ENCODE measurements at places on chromosomes 1 and 21.

DNA sequence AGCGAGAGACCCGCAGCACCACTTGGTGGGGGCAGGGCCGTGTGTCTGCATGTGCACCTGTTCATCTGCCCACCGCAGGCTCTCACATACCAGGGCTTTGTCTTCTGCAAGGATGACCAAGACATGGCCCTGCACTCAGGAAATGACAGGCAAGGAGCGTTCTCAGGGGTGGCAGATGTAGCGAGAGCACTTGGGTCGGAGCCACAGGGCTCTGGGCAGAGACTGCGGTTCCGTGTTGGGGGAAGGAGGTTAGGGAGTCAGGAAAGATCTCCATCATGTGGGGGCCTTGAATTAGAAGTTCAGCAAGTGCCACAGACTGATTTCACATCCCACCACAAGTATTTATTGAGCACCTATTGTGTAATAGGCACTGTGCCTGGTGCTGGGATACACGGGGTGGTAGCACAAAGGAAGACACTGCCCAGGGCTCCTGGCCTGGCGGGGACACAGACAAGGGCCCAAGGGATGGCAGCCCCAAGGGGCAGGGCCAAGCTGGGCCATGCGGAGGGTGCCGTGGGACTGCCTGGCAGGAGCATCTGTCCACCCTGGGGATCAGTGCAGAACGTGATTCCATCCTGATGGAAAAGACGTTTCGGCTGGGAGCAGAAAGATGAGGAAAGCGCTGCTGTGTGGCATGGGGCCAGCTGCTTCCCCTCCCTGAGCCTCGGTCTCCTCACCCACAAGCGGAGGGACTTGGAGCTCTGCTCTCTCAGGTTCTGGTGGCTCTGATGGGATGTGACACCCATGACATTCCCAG lies 11.4 kb upstream of the SPSB1 start:
- peak; percentile 92 for DNase-seq

- no peak for DNase-seq
Observed at GRCh38 chr1:156894001-156894400, 483 bp downstream of the PEAR1 start.

DNA sequence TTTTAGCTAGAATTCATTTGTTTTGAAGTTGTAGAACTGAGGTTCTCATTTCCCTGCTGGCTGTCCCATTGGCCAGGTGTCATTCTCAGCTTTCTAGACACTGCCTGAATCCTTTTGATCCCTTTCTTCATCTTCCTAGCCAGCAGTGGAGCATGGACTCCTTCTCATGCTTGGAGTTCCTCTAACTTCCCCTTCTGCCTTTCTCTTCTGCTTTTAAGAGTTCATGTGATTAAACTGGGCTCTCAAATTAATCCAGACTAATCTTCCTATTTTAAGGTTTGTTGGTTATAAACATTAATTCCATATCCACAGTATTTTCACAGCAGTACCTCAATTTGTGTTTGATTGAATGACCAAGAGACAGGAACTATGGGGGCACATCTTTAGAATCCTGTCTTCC lies 52.3 kb downstream of the ADAMTS5 start:
- no peak for DNase-seq

- DNase-seq: no peak
Observed at GRCh38 chr1:5311147-5311546, 656.7 kb downstream of the AJAP1 start.

DNA sequence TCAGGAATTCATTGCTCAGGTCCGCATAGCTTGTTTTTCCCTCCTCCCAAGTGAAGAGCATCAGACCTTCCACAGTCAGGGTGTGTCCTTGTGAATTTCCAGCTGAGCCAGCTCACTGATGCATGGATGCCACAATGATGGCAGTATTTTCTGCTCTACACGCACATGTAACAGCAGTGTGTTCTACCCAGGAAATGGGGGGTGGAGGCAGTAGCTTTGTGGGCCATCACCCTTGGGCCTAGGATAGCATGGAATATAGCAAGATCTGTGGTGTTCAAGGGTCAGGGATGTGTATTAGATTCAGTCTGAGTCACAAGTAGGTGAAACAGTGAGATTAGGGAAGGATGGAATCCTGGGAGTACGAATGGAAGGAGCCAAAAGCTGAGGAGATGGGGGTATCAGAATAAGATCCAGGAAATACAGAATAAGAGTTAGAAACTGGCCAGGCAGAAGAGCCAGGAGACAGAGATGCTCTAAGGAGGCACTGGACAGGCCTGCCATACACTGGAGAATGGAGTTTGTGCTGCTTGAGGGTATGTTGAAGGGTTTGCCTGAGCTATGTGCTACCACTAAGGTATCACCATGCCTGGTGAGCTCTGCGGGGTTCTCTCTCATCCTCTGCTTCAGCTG lies 90.6 kb upstream of the CNIH3 start:
- no peak for DNase-seq

GRCh38 chr1:20366056-20366462 lies 75.4 kb downstream of the VWA5B1 start:
- no peak for DNase-seq
